Activated CD4-positive, CD25-positive, alpha-beta regulatory T cell (primary cell): ENCODE measurements at places on chromosomes 6 and 20.

DNA sequence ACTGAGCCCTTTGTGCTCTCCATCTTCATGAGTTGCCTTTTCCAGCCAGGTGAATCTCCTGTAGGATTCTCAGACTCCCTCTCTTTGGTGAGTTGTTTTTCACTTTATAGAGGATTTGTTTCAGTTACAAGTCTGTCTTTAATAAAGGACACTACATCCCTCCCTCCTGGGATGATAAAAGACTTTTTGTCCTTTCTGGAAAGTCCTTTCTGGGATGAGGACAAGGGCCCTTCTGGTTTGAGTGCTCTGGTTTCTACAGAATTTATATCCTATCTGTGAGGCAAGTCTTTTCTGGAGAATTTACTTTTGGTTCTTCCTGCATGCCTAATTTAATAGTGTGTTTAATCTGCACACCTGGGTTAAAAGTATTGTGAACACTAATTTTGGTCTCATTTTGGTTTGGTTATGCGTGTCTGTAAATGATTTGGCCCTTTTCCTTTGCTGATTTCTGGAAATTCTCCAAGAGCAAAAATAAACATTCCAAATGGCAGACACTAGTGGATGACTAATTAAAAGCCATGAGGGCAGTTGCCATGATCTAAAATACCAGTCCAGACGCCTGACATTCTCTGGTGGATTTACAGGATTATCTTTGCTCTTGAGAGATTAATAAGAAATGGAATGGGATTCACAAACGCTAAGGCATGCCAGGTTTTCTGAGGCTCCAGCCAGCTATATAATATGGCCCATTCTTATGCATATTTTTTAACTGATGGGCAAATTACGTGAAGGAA, 44.8 kb downstream of the TCP11 start:
- DNase-seq, result no peak

- DNase-seq, result no peak
Measured at GRCh38 chr20:54105653-54106052, 35.3 kb upstream of the BCAS1 start.

DNA sequence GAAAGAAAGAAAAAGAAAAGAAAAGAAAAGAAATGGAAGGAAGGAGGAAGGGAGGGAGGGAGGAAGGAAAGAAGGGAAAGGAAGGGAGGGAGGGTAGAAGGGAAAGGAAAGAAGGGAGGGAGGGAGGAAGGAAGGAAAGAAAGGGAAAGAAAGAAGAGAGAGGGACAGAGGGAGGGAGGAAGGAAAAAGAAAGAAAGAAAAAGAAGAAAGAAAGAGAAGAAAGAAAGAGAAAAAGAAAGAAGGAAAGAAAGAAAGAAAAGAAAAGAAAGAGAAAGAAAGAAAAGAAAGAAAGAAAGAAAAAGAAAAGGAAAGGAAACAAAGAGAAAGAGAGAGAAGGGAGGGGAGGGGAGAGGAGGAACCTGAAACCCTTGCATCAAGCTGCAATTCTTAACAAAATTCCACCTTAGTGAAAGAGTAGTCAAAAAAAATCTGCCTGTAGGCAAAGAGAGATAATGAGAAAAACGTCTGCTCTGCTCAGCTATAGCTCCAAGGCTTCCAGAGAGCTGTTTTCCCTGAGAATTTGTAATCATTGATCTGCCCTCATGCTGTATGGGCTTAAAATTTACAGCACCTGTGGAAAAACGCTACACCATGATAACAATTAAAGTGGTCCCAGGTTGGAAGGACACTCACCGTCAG, 16.7 kb upstream of the MYCT1 start:
- no peak for DNase-seq

DNA sequence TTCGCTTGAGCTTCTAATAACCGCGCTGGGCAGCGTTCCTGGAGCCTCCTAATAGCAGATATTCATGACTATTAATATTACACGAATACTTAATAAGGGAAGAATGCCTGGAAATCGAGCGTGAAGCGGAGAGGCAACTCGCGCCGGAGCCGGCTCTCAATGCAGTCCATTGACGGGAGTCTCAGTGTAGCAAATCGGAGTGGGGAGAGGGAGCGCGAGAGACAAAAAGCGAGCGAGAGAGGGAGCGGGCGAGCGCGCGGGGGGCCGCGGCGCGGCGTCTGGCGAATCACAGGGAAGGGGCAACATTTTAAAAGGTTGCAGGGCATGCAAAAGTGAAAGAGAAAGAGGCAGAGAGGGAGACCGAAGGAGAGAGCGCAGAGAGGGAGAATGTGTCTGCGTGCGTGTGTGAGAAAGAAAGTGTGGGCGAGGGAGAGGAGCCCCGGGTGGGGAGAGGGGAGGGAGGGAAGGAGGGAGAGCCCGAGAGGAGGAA, 2.9 kb downstream of the TFAP2A start:
- no peak for DNase-seq

GRCh38 chr20:46089167-46089416, 670 bp downstream of the NCOA5 start:
- peak; percentile 46 for DNase-seq

DNA sequence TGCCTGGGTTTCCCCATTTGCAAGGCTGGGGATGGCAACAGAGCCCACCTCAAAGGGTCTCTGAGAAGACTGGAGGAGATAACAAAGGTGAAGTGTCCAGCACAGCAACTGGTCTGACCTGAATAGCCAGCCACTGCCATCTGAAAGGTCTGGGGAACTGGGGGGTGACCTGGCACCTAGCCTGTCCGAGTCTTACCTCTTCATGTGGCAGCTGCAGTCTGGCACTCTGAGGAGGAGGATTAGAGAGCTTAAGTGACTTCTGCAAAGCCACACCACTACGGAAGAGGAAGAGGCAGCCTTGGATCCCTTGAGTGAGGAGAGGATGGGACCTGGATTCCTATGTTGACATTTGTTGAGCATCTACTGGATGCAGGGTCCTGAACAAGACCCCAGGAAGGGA, 22.2 kb downstream of the C20orf203 start:
- no peak for DNase-seq

- DNase-seq, result no peak
Measured at GRCh38 chr6:154864066-154864430, 130.8 kb downstream of the SCAF8 start.

GRCh38 chr6:121405306-121405705, 30.1 kb upstream of the GJA1 start:
- DNase-seq, result no peak

- DNase-seq, result no peak
Measured at GRCh38 chr6:112237066-112237465, 17.3 kb downstream of the LAMA4 start.

- no peak for DNase-seq
Measured at GRCh38 chr20:22939181-22939580, 95.9 kb upstream of the SSTR4 start.

DNA sequence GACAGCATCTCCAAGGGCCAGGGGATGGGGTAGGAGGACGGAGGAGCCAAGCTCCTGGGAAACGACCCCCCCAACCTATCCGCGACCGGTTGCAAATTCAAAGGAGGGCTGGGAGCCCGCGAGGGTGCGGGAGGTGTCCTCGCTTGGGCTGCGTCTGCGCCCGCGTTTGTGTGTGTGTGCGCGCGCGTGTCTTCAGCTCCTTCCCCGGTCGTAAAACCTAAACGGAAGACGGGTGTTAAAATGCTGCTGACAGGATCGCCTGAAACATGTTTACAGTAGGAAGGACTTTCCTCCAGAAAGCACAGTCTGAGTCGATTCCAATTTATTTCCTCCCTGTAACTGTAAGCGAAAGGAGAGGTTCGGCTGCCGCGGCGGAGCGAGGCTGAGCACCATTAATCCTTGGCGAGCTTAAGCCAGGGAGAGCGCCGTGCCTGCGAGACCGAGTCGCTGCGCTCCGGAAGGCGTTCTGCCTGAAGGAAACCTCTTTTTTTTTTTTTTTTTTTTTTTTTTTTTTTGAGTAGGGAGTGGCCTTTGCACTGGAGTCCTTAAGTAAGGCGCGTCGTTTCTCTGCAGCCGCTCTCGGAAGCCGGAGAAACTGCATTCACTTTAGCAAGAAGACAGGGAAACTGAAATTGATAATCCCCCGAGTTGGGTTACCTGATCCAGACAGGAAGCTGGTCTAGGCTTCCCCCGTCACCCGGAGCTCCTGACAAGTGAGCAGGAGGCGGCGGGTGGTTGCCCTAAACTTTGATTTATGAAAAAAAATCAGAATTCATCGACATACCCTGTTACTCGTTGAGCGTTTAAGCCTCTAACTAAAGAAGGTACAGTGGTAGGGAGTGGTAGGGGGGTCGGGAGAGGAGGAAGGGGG, 4.8 kb upstream of the SOX4 start:
- no peak for DNase-seq

DNA sequence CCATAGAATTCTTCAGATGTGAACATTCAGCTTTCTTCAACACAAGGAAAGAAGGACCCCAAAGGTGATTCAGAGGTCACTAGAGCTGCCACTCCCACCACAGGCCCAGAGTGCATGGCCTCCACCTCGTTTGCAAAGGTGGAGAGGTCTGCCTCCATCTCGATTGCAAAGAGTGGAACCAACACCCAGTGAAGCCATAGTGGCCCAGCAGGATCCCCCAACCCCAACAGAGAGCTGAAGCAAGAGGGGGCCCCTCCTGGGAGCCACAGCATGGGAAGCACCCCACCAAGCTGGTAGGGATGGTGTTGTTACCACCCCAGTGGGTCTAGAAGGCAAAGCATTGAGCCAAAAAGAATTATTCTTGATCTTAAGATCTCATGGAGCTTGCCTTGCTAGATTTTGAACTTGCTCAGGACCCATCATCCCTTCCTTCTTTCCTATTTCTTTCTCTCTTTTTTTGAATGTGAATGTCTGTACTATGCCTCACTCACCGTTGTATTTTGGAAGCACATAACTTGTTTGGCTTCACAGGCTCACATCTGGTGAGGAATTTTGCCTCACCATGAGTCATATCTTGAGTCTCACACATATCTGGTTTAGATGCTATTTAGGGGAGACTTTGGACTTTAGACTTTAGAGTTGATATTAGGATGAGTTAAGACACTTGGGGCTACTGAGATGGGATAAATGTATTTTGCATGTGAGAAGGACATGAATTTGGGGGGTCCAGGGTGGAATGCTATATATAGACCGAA, 119.2 kb downstream of the ANKRD60 start:
- DNase-seq, result no peak

GRCh38 chr6:158377860-158378259, 65.6 kb downstream of the TULP4 start:
- no peak for DNase-seq

- DNase-seq, result no peak
Measured at GRCh38 chr6:170208651-170209353, 82.1 kb downstream of the DLL1 start.

GRCh38 chr6:3176562-3177355, 19.4 kb upstream of the TUBB2A start:
- DNase-seq, result no peak

DNA sequence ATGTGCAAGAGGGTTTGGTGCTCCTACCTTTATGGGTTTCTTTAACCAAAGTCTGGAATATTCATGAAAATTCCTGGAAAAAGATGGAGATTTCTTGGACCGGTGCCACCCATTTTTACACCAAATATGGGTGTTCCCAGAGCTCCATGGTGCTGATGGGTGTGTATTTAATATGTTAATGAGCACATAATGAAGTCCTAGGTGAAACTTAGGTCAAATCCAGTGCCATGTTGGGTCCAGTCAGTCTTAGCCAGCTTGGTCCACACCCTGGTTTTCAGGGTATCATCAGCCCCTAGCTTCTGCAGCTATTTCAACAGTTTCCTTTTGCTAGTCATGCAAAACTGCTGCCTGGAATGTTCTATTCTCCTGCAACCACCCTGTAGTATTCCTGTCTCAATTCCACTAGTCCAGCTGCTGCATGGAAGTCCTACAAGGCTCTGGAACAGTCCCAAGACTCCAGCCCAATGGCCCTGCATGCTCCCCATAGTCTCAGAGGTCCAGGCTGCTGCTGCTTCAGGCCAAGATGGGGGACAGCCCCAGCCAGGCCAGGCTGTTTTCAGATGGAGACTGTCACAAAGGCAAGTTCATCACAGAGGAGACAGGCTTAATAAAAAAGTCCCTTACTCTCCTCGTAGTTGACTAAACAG, 31.8 kb downstream of the CST9L start:
- DNase-seq, result no peak

DNA sequence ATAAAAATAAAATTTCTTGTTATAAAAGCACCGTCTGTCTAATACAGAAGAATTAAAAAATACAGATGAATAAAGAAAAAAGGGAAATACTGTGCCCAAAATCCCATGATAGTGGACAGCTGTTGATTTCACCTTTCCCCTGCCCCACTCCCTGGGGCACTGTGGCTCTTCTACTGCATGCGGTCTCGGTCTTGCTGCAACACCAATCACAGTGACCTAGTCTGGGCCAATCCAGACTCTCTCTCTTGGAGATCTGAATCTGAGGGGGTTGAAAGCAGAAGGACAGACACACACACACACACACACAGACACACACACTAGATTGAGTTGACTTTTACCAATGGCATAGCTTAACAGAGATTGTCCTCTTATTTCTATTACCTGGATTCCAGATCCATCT, 70.5 kb upstream of the FYN start:
- no peak for DNase-seq

GRCh38 chr20:18615020-18615650, 27.3 kb downstream of the DTD1 start:
- no peak for DNase-seq

DNA sequence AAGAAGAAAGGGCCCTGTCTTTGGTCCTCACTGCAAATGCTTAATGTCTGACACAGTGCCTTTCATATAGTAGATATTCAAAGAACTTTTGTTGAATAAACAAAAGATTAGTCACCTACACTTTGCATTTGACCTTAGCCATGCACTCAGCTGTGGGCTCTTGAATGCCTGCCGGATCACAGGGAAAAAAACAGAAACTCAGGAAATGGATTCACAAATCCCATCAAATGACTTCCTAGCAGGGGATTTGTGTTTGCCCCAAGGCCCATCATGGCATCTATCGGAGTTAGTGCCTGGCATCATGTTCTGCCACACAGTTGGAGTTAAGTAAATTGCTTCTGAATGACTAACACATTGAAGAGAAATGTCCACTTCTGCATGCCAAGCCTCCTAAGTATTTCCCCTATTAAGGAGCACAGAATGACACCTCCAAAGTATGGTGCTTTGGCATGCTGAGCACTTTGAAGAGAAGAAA, 72.3 kb upstream of the DST start:
- no peak for DNase-seq

DNA sequence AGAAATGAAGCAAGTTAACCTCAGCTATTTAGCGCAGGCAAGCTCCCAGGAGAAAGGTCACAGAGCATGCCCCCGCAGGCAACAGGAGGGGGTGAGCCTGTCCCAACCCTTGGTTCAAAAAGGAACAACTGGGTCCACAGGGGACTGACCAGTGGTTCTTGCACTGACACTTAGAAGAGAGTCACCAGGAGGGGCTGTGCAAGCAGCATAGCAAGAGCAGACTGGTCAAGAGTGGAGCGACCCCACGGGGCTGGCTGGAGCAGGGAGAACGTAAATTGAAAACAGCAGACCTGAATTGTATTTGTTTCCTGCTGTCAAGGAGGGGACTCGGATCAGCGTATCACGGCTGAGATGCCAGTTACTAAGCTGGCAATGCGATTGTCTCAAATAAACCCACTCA, 32.8 kb downstream of the GABRR1 start:
- no peak for DNase-seq

DNA sequence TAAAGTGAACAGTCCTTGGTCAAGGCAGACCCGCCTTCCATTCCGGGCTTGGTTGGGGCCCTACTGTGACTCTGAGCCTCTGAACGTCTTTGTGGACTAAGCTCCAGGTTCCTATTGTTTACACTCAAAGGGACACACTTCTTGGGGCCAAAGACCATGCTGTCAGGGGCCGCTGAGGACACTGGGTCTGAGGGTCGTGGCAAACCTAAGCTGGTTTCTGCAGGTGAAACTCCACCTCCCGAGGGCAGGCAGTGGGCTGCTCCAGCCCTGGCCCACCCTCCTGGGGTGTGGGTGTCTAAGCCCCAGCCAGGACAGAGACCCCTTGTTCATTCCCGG, 43.1 kb downstream of the DSTN start:
- no peak for DNase-seq
